Ammon's horn (tissue), 1 donor: ENCODE measurements at places on chromosomes 5 and 9.
A peak's percentile ranks its signal among the peaks of the same experiment; 100 is the strongest.

DNA sequence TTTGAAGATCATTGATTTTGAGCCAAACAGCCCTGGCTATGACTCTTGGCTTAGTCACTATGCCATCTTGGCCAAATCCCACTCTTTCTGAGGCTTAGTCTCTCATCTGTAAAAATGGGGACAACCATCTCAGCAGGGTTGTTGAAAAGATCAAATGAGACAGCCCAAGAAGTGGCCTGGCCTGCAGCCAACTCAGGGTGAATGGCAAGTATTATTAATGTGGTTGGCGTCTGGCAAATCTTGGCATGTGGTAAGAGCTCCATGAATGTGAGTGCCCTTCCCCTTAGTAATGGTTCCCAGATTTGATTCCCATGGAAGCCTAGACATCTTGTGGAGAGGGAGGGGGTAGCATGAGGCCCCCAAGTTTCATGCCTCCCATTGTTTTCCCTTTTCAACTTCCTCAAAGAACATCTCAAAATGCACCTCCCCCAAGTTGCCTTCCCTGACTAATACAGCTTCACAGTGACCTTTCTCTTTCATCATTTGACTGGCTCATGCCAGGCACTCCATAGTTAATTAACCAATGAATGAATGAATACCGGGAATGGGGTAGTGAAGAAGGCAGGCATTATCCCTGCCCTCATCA lies 11.8 kb upstream of the TGFBI start:
- peak; percentile 65 for DNase-seq

GRCh38 chr5:143182901-143183820 lies 220.3 kb downstream of the NR3C1 start:
- no peak for DNase-seq

DNA sequence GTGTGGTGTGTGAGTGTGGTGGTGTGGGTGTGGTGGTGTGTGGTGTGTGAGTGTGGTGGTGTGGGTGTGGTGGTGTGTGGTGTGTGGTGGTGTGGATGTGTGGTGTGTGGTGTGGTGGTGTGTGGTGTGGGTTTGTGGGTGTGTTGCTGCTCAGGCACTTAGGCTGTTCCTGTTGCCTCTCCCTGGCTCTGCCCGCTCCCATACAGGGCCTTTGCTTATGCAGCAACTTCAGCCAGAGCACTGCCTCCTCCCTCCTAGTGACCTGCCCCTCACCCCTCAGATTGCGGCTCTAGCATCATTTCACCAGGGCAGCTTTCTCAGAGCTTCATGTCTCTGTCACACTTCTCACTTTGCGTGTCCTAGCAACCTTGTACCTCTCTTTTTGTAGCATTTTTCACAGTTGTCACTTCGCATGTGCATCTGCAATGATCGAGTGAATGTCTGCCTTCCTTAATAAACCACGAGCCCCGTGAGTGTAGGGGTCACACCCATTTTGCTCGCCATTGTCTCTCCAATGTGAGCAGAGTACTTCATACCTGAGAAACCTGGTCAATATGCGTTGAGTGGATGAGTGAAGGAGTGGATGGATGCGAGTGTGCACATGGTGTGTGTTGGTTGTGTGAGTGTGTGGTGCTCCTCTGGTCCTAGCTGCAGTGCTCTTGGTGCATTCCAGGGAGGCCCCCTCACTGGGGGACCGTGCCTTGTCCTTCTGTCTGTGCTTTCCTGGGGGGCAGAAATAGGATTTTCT lies 167.9 kb upstream of the PANK3 start:
- no peak for DNase-seq

DNA sequence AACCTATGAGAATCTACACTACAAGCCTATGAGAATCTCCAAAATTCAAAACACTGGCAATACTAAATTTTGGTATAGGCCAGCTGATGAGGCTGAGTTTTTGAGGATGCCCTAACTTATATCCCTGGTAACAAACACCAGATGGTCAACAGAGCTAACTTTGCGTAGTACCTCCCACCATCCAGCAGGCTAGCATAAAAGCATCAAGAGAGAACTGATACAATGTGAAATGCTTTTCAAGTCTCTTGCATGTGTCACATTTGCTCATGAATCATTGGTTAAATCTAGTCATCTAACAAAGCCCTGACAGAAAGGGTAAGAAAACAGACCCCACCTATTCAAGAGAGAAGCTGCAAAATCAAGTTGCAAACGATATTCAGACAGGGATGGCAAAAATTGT lies 1609.7 kb upstream of the CDH9 start:
- peak; percentile 41 for DNase-seq

DNA sequence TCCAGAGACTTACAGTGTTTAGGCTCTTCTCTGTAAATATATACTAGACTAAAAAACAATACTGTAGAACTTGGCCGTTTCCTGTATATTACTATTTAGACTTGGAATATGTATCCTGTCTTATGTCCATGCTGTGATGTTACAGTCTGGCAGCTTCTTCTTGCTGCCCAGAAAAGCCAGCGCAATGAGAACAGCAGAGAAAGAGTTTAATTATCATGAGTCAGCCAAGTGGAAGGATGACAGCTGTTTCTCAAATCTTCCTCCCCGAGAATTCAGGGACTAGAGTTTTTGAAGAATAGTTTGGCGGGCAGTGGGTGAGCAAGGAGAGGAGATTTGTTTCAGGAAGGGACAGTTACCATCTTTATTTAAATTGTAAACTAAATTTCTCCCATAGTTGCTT lies 37.5 kb downstream of the NAA35 start:
- DNase-seq: peak; percentile 6

DNA sequence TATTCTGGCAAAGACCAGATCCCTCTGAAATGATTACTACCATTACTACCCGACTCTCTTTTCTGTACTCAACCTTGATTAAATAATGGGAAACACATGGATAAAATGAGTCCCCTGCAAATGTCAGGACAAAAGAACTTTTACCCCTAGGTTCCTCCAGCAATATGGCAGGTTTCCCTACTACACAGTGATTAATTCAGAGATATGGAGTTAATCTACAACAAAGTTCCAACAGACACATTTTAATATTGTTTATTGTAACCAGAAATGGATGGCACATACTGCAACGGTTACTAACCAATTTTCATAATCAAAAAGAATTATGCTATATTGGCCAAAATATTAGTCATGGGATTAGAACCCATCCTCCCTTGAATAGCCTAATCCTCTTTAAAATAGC lies 294.8 kb downstream of the ATPSCKMT start:
- no peak for DNase-seq
